Esophagus muscularis mucosa (tissue), 4 donors: ENCODE measurements at places on chromosomes 6 and 20. TPM values are rescaled to one million over a fixed set of nuclear protein-coding genes. Genes with fewer than 3 reads are reported as not detected.

DNA sequence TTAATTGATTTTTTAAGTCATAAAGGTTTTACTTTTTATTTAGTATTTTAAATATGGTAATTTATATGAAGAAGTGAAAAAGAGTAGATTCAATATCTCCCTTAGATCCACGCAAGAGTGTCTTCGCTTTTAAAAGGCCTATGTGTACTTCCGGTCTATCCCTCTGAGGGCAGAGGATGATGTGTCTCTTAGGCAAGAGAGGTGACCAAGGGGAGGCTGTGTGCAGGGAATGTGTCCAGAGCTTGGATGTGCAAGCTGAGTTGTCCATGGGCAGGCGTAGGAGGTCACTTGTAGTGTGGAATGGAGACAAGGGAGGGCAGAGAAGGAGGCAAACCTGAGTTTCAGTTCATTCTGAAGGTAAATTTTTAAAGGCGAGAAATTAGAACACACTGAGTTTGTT lies 113.9 kb downstream of the CRYBG1 start:
- DNase-seq = no peak

- no peak for DNase-seq
These were observed 5.2 kb upstream of the BPIFA2 start for GRCh38 chr20:33162753-33163152.

DNA sequence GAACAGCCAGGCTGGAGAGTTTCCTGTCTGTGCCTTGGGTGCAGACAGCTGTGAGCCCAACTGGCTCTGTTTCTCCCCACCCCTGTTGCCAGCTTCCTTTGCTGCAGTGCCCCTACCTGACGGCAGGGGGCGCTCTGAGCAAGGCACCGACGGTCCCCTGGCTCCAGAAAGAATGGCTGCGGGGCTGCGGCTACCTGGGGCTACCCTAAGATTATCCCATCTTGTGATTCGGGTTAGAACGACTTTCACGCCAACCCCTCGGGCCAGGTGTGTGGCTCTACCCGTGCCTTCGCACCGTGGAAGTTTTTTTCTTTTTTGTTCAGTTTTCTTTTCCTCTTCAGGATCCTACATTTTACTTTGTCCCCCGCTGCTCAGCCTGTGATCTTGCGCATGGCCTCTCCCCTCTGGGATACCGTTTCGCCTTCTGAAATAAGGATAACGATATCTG lies 33.4 kb upstream of the AAR2 start:
- DNase-seq = peak; percentile 91

DNA sequence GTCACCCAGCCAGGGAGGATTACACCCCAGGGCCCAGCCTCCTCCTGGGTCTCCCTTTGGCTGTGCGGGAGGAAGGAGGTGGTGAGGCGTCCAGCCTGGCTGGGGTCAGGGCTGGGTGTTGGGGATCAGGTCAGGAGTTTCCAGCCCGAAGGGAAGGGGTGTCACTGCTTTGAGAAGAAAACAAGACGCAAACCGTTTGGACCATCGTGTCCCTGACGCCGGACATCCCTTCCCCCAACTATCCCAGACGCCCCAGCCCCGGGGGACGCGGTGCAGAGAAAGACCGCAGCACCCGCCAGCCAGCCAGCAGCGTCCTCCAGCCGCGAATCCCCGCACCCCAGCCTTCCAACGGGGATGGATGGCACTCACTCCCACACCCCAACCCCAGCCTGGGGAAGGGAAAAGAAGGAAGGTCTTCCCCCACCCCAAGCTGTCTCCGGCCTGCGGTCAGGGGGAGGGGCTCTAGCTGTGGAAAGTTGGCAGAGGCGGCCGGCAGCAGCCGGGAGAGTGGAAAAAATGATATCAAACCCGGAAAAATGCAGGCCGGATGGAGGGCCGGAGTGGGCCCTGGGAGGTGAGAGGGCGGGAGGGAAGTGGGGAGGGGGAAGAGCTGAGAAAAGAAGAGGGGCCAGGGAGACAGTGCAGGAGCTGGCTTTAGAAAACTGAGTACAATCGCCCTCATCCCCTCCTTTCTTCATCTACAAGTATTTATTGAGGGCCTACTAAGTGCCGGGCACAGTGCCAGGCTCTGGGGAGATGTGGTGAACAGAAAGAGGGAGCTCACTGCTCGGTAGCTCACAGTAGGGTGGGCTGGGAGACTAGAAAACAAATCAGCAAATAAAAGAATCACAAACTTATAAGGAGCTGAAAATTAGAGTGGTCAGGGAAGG lies 10.6 kb downstream of the REM1 start:
- no peak for DNase-seq

DNA sequence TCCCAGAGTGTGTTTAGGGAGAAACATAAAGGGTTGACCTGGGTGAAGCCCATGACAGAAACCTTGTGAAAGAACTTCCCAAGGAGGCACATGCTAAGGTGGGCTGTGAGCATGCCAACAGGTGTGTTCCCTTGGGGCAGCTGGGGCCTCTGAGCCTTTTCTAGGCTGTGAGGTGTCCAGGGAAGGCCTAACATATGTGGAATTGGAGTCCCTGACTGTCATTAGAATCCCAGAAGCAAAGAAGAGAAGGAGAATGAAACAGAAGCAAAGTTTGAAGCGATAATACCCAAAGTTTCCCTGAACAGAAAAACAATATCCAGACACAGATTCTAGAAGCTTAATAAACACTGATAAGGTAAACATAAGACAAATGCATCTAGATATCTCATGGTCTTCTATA lies 143.3 kb downstream of the CD83 start:
- peak; percentile 87 for DNase-seq

MICAL1 gene
- 23.3 TPM for total RNA-seq

GRCh38 chr6:63571361-63572043 lies 778 bp upstream of the LOC128125822 start:
- DNase-seq = peak; percentile 92

HCK gene
- total RNA-seq = 36.6 TPM

DNA sequence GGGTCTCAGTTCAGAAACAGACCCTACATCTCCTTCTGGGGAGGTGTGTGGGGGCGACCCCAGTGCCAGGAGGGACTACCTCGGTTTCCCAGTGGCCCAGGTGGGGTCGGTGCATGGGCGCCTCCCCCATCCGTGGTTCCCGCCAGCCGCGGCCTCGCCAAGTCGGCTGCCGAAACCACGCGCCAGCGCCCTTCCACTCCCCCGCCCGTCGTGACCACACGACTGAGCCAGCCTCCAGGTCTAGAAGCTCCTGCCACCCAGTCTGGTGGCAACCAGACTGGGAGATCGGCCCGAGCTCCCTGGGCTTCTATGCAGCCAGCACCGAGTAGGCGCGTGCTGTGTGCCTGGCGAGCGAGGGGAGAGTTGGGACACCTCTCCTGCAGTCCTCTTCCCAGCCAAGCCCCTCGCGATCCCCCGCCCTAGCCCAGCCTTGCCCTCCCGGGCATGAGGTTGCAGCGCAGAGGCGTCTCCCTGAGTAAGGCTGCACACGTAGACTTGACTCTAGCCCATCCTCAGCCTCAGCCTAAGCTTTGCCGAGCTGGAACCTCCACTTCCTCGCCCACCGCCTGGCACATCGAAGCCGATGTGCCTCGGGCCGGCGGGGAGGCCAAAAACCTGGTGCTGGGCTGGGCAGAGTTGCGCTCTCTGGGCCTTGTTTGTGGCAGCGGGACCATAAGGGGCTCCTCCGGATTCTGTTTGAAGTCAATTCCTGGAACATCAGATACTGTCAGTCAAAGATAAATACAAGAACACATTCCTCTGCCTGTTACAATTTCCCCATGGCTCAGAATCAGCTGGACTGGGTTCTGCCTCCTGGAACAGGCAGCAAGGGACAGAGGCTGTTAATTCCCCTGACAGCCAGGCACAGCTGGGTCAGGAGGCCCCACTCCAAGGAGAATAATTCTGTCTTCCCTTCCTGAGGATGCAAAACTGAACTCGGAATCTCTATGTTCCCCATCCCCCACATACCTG lies 1.5 kb upstream of the CPNE5 start:
- no peak for DNase-seq

HSPA1L gene
- total RNA-seq = 3.7 TPM

DNA sequence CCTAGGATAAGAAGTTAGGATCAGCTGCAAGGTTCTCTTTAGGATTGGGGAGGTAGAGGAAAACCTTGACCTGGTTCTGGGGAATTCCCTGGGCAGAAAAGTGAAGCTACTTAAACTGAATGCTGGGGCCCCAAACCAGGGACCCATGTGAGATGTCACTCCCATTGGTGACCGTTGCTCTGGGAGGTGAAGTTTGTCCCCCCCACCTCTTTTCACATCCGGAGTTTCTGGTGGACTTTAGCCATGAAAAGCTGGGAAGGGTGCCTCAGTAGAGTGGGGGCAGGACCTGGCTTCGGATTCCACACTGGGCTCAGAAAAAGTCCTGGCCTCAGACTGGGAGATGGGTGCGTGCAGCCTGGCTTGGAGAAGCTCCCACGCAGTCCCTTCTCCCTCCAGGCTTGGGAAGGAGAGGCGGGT lies 13.2 kb downstream of the TJAP1 start:
- no peak for DNase-seq

GRCh38 chr6:166604911-166605310 lies 18.4 kb upstream of the RAMACL start:
- DNase-seq = no peak

DNA sequence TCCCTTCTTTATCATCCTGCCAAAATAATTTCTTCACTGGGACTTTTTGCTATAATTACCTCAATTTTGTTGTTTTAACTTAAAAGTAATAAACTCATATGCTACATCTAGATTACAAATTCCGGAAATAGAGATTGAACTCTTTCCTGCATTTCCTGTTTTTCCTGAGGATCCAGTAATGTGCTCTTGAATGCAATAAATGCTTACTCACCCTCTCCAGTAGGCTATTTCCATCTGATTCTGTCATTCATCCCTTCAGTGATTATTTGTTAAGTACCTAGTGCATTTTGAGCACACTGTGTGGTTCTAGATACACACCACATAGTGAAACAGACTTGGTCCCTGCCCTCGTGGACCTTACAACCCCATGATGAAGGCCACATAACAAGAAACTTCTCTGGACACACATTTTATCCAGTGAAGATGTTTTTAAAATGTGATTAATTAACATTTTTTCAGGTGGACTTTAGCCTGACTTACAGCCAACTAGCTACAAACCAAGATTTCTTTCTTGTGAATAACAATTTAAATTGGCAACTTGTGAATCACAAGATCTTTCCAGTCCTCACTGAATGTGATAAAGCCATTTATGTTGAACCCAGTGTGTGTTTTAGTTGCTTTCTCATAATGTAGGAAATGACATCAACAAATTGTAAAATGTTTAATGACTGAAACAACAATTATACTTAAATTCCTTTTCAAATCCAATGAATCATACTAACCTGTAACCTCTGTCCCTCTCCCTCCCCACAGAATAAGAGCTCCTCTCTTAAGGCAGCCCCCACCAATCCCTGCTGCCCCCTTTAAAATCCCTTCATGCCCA lies 272.3 kb downstream of the KHDC1L start:
- no peak for DNase-seq

DNA sequence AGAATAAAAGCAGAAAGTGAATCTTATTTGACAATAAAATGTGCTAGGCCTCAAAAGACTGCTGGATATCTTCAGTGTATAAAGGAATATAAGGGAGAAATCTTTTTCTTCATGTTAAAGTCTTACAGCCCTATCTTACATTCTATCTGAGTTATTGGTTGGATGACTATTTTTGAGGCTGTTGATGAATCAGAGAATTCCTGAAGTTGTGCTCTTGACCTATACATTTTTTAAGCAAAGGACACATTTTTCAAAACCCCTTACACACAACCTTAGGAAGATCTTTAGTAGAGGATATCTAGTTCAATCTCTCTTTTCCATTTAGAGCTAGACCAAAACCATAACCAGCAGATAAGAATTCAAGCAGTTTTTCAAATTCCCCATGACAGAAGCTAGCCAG lies 10.9 kb upstream of the CGA start:
- no peak for DNase-seq

- no peak for DNase-seq
These were observed 363.6 kb upstream of the POU3F2 start for GRCh38 chr6:98470821-98471220.

DNA sequence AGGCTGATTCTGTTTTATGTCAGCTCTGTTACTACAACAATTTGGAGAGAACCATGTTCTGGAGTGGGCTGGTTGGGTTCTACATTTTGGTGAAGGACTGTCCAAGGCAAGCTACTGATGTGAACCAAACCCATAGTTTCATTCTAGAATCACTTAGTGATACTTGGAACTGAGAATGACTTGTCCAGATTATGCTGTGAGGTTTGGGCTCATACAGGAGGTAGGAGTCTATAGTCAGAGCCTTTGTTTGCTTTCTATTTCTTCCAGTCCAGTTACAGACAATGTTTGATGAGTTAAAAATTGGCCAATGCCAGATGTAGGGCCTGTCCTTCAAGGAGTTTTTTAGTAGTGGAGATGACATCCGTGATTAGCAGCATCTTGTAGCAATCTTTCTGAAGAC lies 97.9 kb downstream of the LRRC1 start:
- DNase-seq = no peak

DNA sequence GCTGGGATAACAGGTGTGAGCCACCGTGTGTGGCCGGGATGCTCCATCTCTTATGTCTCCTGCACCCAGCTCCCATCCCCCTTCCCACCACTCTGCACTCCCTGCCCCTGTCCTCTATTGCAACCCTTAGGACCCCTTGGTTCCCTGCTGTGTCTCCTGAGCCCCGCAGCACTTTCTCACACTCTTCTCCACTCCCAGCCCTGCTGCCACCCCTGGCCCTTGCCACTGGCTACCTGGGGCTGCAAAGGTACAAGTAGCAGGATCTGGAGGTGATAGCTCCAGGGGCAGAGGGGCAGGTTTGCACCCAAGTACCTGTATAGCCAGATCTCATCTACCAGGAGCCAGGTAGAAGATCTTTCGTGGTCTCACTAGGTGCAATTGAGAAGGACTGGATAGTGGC lies 6.6 kb upstream of the CPXM1 start:
- DNase-seq = no peak

- DNase-seq = no peak
These were observed 344.7 kb downstream of the CDH4 start for GRCh38 chr20:61596687-61597330.

GRCh38 chr6:139311831-139312230 lies 20.0 kb upstream of the TXLNB start:
- no peak for DNase-seq

DNA sequence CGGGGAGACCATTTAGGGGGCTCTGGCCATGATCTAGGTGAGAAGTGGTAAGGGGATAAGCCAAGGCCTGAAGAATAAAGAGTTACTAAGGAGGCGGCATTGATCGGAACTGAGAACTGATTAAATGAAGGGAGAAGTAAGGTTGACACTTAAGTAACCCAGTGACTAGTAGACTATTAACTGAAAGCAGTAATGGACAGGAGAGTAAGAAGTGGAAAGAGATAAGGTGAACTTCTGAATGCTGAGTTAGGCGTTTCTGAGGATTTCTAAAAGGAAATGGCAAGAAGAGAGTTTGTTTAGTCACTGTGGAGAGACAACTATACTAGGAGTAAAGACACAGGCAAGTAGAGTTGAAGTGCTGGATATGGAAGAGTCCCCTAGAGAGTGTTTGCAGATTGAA lies 1.9 kb downstream of the ABCF1 start:
- DNase-seq = no peak

HLA-DRB5 gene
- 0.83 TPM for total RNA-seq

- no peak for DNase-seq
These were observed 174.2 kb downstream of the TSHZ2 start for GRCh38 chr20:53146201-53146891.

GUCA1A gene
- not detected for total RNA-seq

- DNase-seq = no peak
These were observed 8.7 kb downstream of the SGK2 start for GRCh38 chr20:43567477-43567876.

- DNase-seq = no peak
These were observed 105.0 kb downstream of the PTPRK start for GRCh38 chr6:128415387-128415786.
